Occipital lobe (tissue), 3 donors: ENCODE measurements at places on chromosomes 2 and 18. TPM values are rescaled to one million over a fixed set of nuclear protein-coding genes. Genes with fewer than 3 reads are reported as not detected.

Gene QPCT
- 5.9 TPM for total RNA-seq

DNA sequence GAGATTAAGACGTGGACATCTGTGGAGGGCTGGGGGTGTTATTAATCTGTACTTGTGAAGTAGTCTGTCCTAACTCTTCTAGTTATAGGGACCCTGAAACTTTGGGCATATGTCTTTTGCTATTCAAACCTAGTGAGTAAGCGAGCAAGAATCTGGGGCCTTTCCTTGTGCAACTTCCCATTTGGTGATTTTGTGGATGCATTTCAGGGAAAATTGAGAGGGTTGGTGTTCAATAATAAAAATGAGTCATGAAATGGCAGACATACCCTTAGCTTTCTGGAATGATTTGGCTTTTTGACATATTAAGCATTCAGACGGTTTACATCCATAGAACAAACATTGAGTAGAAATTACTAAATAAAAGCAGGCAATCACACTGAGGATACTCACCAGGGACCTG, 17.0 kb downstream of the COL4A4 start:
- DNase-seq, result no peak

DNA sequence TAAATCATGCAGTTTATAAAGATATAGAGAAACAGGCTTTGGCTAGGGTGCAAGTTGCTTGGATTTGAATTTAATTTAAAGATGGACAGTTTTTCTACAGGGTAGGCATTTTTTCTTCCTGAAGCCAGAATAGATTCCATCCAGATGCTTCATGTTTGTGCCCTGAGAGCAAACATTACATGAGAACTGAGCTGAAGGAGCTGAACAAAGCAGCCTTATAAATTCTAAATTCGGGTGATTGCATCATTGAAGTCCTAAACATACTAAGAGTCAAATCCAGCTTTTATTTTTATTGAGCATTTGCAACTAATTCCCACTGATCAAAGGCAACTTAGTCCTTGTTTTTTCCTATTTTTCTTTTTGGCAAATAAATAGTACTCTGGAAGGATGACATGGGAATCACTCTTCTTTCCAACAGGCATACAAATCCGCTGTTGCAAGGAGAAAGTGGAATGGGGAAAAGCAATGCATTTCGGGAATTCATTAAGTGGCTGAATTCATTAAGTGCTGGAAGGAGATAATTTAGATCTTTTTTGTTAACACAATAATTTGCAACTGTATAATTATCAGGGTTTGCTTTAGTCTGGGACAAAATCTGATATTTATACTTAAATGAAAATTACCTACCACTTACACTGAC, 828.0 kb downstream of the SLC4A3 start:
- no peak for DNase-seq

DNA sequence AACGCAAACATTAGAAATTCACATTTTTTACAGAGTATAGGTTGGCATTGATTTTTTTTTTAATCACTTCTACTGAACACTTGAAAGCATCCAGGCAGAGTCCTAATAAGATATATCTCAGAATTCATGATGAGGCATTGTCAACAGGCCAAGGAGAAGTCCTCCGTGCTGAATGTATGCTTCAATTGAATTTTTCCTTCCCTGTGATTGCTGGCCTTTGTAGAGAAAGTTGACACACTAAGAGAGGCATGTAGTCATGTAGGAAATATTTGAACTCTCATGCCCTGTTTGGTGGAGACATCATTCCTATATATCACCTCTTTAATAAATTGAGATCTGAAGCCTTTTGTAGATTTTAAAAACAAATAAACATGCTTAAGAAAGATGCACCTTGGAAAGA, 844.9 kb downstream of the CPS1 start:
- no peak for DNase-seq

DNA sequence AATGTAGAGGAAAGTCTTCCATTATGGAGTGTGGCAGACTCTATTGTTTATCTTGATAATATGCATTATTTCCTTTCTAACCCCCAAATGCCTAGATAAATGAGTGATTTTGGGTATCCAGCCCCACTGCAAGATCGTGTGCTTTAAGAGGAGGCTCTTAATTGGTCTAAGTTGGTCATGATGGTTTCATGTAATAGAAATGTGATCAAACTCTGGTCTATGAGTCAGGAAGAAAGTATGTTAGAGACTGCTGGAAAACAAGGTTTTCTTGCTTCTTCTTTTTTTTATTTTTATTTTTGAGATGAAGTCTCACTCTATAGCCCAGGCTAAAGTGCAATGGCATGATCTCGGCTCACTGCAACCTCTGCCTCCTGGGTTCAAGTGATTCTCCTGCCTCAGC, 344.5 kb upstream of the TNP1 start:
- DNase-seq, result no peak

DNA sequence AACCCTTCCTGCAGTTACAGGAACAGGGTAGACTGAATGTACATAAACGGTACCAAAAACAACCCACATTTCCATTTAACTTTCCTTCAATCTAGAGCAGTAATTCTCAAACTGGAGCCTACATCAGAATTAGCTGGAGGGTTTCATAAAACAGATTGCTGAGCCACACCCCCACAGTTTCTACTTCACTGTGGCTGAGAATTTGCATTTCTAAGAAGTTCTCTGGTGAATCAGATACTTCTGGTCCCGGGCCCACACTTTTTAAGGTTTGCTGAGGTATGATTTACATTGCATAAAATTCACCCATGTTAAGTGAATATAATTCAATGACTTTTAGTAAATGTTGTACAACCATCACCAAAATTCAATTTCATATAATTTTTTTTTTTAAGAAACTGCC, 113.7 kb downstream of the SRBD1 start:
- no peak for DNase-seq

- DNase-seq, result no peak
Measured at GRCh38 chr2:188785061-188785460, 189.1 kb upstream of the COL3A1 start.
